ENCODE measurements at places on chromosomes 11 and 22.

GRCh38 chr11:30585892-30586250 lies 282 bp downstream of the MPPED2 start:
- DNase-seq = no peak

- no peak for DNase-seq
Measured at GRCh38 chr11:112363527-112363926, 102.9 kb upstream of the PLET1 start.

DNA sequence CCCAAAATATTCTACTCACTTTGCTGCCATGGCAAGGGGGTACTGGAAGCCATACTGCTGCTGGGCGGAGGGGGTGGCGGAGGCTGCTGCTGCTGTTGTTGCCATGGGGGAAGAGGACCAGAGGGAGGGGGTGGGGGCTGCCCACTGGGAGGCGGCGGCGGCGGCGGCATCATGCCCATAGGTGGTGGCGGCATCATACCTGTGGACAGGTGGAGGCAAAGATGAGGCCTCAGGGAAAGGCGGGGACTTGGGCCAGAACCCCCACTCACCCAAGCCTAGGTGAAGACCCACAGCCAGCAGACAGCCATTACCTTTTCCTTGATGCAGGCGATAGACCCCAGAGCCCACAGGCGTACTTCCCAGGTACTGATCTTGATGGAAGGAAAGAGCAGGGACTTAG lies 7.1 kb upstream of the PYGM start:
- no peak for DNase-seq

GRCh38 chr11:117181586-117182550 lies 3.3 kb downstream of the SIDT2 start:
- DNase-seq = no peak

DNA sequence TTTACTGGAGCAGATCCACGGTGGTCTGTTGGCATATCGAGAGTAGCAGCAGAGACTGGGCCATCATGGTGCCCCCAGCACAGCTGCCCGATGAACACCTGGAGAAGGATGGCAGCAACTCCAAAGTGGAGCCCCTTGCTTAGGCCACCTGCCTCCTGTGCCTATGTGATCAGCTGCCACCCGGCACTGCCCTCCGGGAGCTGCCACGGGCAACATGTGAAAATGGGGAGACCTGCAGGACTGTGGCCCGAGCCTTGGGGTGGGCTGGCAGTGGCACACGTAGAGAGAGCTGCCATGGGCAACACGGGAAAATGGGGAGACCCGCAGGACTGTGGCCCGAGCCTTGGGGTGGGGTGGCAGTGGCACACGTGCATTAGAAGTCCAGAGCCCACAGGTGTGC lies 3.1 kb downstream of the FXYD2 start:
- DNase-seq = no peak

All from stimulated activated CD8-positive, alpha-beta memory T cell treated with anti-CD3 and anti-CD28 coated beads, Interleukin-12 subunit alpha, Interleukin-12 subunit beta, amount 100 ng/mL, for 4 hours (primary cell).